ENCODE measurements at places on chromosomes 11 and 22.

GRCh38 chr11:114416441-114416961 lies 16.0 kb downstream of the RBM7 start:
- no peak for DNase-seq

DNA sequence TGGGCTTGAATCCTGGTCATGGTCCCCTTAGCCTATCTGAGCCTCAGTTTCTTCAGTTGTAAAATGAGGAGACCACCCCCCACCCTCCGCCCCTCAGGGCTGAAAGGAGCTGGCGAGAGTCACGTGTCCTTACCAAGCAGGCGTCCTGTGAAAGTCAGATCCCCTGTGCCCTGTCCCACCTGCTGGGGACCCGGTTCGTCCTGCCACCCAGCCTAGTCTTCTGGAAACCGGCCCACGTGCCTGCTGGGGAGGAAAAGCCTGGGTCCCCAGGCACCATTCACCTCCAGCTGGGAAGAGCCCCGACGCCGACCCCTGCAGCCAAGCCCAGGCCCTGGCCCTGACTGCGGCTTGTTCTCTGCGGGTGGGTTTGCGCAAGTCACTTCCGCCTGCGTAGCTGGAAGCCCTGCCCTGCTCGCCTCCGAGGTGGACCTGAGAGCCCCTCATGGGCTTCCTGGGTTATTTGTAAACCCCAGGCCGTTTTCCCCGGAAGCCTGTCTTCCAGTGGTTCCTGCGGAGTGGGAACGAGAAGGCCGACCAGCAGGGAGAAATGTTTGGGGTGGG lies 679 bp upstream of the SSH3 start:
- DNase-seq: no peak

- no peak for DNase-seq
Observed at GRCh38 chr11:131428853-131429252, 58.4 kb downstream of the NTM start.

- no peak for DNase-seq
Observed at GRCh38 chr22:23828800-23829680, 9.8 kb downstream of the DERL3 start.

GRCh38 chr11:65650547-65651338 lies 12.0 kb downstream of the RELA start:
- DNase-seq: no peak

- DNase-seq: no peak
Observed at GRCh38 chr11:58650496-58650895, 28.0 kb downstream of the CNTF start.

- no peak for DNase-seq
Observed at GRCh38 chr11:65576867-65577755, 1.3 kb downstream of the EHBP1L1 start.

DNA sequence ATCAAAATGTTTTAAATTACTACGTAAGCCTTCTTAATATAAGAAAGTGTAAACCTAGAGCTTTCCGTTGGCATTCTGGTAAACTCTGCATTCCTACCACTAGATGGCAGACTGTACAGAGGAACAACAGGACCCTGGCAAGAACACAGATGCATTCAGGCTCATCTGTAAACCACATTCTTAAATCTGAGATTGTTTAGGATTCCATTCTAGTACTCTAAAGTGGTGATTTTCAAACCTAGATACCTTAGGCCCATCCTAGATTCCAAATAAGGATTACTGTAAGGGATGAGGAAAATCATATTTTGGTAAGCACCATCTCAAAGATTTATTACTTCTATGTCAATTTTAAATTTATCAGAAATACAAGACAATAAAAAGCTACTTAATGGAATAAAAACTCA lies 26.9 kb downstream of the PICALM start:
- DNase-seq: peak; percentile 16

DNA sequence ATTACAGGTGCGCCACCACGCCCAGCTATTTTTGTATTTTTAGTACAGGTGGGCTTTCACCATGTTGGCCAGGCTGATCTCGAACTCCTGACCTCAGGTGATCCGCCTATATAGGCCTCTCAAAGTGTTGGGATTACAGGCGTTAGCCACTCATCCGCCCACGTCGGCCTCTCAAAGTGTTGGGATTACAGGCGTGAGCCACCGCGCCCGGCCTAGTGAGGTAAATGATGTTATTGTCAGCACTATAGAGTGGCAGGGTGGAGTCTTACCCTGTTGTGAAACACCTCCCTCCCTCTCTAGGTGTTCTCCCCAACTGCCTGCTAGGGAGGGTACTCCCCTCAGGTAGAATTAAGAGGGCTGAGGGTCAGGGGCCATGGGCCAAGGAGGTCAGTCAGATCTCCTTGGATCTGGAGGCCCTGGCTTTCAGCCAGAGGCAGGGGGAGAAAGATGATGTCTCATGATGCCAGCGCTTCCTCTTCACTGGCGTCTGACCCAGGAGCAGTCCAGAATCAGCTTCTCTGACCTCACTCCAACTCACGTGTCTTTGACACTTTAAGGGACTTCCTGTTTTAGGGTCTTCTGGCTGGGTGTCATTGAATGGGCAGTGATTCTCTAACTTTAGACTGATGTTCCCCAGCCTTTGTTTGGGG lies 2.0 kb downstream of the GGA1 start:
- no peak for DNase-seq

GRCh38 chr22:22375576-22376351 lies 131.2 kb downstream of the VPREB1 start:
- no peak for DNase-seq

GRCh38 chr11:66371627-66372415 lies at the start of gene SLC29A2:
TSS of gene SLC29A2 (minus strand) at chr11:66371760. CDS start at chr11:66371591, 169 bp downstream.
- DNase-seq: peak; percentile 57

DNA sequence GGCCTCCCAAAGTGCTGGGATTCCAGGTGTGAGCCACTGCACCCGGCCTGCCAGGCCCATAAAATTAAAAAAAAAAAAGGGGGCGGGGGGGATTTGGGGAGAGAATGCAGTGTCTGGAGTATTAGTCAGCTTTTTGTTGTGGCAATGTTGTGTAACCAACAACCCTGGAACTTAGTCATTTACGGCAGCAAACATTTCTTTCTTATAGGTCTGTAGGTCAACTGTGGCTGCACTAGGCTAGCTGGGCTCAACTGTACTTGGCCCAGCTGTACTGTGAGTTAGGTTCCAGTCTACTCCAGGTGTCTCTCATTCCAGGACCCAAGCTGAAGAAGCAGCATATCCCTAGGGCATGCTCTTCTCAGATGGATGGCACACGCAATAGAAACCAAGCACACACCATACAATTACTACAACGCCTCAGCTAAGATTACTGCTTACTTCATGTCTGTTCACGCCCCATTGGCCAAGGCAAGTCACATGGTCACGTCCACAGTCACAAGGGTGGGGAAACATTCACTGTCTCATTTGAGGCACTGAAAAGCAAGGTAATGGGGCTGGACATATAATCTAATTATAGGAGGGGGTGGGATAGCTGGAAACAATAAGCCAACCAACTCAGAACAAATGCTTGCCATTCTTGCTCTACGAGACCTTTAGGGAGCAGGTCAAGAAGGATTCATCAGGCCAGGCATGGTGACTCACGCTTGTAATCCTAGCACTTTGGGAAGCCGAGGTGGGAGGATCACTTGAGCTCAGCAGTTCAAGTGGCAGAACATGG lies 10.4 kb upstream of the SPINDOC start:
- no peak for DNase-seq

DNA sequence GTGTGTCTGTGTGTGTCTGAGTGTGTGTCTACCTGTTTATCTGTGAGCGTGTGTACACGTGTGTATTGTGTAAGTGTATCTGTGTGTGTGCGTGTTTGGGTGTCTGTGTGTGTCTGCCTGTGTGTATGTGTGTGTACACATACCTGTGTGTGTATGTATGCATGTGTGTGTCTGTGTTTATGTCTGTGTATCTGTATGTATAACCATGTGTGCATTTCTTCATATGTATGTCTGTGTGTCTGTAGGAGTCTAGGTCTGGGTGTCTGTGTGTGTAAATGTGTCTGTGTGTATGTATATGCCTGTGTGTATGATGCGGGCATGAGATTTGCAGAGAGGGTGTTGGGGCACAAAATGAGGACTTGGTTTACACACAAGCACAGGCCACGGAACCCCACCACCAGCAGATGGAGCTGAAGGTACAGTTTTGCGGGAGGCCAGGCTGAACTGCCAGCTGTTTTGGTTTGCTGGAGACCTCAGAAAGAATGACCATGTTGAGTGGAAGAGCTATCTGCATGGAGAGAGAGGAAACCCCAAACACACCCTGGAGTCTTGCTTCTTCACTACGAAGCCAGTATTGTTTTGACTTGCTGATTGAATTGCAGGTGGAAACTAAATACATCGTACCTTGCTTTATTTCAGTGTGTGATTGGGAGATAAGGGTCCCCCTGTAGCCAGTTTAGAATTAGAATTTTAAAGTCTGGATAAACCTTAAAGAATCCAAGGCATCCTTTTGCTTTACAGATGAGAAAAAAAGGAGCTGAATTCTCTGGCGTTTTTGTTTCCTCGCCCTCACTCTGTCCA lies 497.2 kb downstream of the NTM start:
- DNase-seq: no peak

GRCh38 chr22:32911503-32911902 lies 110.0 kb downstream of the TIMP3 start:
- no peak for DNase-seq

DNA sequence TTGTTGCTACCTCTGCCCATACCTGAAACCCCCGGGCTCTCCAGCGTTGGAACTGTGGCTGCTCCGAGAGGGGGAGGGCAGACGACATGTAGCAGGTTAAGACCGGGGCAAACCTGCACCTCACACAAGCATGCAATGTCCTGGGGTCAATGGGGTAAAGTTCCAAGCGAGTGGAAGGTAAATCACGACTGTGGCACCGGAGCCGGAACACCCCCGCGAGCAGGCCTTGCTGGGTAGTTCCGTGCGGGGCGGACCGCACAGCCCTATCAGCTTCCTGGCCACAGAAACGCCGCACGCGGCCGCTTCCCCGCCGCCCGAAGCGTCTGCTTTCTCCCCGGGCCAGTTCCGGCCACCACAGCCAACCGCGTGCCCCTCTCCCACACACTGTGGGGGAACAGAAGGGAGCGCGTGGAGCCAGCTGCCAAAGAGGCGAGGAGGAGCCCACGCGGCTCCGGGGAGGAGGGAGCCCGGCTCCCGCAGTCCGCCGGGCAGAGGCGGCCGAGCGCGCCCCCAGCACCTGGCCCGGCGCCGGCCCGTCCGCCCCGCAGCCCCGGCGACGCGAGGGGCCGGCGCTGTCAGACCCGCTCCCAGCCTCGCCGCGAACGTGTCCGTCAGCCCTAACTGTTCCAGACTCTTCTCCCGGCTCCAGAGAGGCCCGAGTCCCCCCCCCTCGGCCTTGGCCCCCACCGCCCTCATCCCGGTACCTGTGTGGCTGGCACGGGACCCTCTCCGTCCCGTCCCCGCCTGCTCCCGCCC lies 1.6 kb downstream of the SPTBN2 start:
- DNase-seq: no peak

DNA sequence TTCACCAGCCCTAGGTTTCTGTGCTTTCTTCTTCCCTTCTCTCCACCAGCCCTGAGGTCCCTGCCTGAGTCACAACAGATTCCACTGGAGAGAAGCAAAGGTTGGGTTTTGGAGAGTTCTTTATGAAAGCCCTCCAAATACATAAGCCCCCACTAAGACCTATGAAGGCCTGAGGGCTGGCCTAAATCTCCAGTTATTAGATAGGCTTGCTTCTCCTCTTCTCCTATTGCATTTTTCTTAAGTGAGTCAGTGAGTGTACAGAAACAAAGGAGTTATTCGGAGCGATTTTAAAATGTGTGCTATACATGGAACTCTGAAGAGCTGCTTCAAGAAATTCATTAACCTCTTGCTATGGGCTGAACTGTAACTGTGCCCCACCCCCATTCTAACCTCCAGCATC lies 1057.3 kb downstream of the OPCML start:
- DNase-seq: no peak

DNA sequence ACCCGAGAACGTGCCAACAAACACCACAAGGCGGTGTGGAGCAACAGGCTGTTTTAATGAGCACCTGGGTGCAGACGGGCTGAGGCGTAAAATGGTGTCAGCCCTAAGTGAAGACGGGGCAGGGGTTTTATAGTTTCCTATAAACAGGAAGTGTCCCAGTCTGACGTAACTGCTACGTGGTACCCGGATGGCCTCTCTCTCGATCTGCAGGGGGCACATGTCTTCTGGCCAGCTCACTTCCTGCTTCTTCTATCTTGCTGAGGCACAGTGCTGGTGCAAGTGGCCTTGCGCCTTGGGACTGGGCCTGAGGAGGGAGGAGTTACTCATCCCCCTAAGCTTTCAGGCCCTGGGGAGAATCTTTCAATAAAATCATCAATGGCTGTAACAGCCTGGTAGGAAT lies 20.9 kb downstream of the OOSP3 start:
- no peak for DNase-seq

DNA sequence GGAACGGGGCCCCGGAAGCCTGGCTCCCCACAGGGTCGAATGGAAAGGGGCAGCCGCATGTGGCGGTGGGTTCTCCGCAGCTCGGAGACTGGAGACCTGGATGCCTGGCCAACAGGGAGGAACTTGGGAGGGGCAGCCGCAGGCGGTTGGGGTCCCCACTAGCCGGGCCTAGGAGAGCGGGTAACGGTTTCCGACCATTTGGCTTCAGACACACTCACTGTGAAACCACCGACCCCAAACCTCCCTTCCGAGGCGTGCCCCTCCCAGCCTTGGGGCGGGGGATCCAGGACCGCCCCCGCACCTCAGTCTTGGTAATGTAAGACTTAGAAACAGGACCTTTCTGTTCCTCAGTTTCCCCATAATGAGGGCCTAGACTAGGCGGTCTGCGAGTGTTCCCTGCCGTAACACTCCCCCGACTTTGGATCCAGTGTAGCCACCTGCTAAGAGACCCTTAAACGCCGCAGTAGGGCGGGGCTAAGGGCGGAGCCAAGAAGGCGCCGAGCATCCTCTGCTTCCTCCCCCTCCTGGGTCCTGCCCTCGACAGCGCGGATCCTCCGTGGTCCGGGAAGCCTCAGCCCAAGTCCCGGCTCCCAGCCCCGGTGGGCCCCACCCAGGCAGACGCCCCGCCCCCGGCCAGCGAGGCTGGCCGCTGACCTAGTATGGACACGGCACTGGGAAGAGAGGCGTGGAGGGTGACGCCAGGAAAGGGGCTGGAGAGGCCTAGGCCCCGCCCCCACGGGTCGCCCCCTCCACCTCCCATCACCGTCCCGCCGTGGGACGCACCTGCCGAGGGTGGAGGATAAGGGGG lies 1.8 kb upstream of the RASGRP2 start:
- no peak for DNase-seq

GRCh38 chr11:87116185-87116584 lies 78.5 kb downstream of the TMEM135 start:
- no peak for DNase-seq

GRCh38 chr11:61549177-61549576 lies 31.7 kb downstream of the SYT7 start:
- DNase-seq: no peak

DNA sequence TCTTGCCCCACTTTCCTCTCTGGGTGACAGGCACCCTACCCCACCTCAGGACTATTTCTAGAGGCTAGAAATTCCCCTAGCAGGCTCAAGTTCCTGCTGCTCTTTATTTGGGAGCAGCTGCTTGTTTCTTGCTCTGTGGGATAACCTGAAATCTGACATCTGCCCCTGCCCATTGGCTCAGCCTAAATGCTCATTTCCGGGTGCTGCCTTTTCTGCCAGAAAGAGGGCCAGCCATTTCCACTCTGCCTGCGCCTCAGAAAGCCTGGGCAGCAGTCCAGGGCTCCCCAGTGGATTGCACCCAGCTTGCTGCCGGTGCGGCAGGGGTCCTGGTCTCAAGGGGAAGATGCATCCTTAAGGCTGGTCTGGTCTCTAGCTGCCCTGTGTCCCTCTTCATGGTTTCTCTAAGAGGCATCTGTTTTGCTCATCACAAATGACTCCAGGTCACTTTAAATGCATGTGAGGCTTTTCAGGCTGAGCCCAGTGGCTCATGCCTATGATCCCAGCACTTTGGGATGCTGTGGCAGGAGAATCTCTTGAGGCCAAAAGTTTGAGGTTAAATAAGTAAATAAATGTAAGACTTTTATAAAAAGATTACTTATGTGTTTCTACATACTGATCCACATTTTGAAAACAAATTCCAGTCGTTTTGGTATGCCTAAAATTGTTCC lies 10.3 kb upstream of the PNPLA5 start:
- no peak for DNase-seq

All from activated CD8-positive, alpha-beta memory T cell treated with anti-CD3 and anti-CD28 coated beads for 1 hour (primary cell).